Activated naive CD4-positive, alpha-beta T cell treated with anti-CD3 and anti-CD28 coated beads, Interleukin-2, amount 50 U/mL, for 72 hours (primary cell): ENCODE measurements at places on chromosomes 6 and 20. TPM values are rescaled to one million over a fixed set of nuclear protein-coding genes. Genes with fewer than 3 reads are reported as not detected.

- no peak for DNase-seq
These were observed 122.0 kb upstream of the NRSN1 start for GRCh38 chr6:24004062-24004461.

Gene FERMT1
- total RNA-seq = not detected

DNA sequence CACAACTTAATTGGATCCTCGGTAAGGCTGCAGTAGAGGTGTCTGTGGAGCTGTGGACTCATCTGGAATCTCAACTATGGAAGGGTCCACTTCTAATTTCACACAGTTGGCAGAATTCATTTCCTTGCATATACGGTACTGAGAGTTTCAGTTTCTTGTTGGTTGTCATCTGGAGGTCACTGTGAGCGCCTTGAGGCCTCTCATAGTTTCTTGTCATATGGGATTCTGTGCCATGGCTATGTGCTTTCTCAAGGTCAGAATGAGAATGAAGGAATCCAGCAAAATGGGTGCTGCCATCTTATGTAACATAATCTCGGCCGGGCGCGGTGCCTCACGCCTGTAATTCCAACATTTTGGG, 298.2 kb downstream of the DOK5 start:
- DNase-seq = no peak

Gene RALY
- total RNA-seq = 125 TPM

- DNase-seq = no peak
These were observed 7.0 kb downstream of the MRPS18A start for GRCh38 chr6:43680308-43681200.

GRCh38 chr20:60237981-60238380, 279.8 kb downstream of the CDH26 start:
- DNase-seq = no peak

DNA sequence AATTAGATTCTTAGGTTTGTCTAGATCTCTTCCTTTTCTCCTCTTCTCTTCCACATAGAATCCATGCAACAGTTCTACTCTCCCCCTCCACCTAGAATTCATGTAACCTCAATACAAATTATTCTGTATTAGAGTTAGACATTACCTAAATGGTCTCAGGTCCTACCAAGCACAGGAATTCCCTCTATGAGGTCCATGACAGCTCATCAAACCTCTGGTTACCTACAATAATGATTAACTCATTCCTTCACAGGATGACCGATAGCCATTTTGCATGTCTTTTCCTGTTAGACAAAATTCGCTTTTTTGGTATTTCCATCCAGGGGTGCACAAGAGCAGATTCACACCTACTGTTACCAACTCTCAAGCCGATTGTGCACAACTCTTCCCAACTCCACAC, 27.4 kb upstream of the BMP2 start:
- no peak for DNase-seq

DNA sequence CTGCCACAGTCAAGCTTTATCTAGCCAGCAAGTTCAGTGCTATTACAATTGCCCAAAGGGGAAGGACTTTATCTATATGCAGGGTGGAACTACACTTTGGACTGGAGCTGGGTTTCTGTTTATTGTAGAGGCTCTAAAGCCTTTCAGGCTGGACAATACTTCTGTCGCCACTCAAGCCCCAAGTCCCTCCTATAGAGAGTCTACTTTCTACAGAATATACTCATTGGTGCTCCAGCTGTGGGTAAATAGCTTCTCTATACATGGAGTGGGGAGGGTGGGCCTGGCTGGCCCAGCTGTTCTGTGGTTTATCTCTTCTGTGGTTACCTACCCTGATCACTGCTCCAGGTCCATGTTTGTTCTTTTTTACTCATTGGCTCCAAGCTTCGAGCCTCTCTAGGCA, 151.8 kb upstream of the MYLIP start:
- DNase-seq = no peak

- no peak for DNase-seq
These were observed 70.4 kb downstream of the THBS2 start for GRCh38 chr6:169183233-169183632.

- no peak for DNase-seq
These were observed 140.6 kb downstream of the KIF16B start for GRCh38 chr20:16432466-16433292.

- no peak for DNase-seq
These were observed 44.5 kb downstream of the SULF2 start for GRCh38 chr20:47740862-47741184.

- no peak for DNase-seq
These were observed 19.0 kb downstream of the TOMM34 start for GRCh38 chr20:44941120-44941691.

Gene RSPO4
- total RNA-seq = not detected

DNA sequence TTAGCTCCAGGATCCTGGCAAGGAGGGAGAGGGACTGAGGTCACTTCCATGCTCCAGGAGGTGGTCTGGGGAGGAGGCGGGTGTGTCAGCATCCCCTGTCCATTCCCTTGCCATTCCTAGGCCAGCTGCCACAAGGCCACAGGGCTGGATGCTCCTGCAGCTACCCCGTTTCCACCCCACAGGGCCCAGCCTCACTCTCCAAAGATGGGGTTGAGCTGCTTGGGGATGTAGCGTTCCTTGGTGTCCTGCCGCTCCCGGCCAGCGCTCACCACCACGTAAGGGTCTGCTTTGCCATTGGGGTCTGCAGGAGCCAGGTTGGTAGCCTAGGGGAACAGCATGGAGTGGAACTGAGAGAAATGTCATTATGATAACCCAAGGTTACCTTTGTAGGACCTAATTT, 23.0 kb downstream of the ERGIC3 start:
- DNase-seq = no peak

GRCh38 chr6:65776332-65776731, 69.3 kb upstream of the EYS start:
- no peak for DNase-seq

- DNase-seq = no peak
These were observed 587.4 kb downstream of the GRIK2 start for GRCh38 chr6:101980924-101981323.
